ENCODE measurements at places on chromosomes 11 and 22.

- DNase-seq: no peak
These were observed 29.7 kb downstream of the FAM83F start for GRCh38 chr22:40024201-40025061.

GRCh38 chr11:61728940-61729219, 23.6 kb upstream of the MYRF start:
- no peak for DNase-seq

DNA sequence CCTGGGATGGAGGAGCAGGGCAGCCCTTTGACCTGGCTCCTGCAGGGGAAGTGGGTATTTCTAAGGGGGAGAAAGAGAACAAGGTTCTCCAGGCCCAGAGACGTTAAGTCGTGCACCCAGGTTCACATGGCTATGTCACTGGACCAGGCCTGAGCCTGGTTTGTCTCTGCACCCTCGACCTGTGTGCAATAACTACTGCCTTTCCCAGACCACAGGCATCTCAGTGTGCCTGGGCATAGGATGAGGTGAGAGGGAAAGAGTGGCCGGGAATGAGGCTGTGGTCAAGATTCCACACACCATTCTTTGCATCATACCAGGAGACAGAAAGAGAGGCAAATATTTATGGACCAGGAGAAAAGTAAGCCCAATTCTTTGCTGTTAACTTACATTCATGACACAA, 66.8 kb downstream of the PRR5L start:
- DNase-seq: no peak

- DNase-seq: no peak
These were observed 580.0 kb downstream of the SOX6 start for GRCh38 chr11:15776366-15776765.

- DNase-seq: no peak
These were observed 289.9 kb downstream of the GUCY1A2 start for GRCh38 chr11:106728379-106728778.

DNA sequence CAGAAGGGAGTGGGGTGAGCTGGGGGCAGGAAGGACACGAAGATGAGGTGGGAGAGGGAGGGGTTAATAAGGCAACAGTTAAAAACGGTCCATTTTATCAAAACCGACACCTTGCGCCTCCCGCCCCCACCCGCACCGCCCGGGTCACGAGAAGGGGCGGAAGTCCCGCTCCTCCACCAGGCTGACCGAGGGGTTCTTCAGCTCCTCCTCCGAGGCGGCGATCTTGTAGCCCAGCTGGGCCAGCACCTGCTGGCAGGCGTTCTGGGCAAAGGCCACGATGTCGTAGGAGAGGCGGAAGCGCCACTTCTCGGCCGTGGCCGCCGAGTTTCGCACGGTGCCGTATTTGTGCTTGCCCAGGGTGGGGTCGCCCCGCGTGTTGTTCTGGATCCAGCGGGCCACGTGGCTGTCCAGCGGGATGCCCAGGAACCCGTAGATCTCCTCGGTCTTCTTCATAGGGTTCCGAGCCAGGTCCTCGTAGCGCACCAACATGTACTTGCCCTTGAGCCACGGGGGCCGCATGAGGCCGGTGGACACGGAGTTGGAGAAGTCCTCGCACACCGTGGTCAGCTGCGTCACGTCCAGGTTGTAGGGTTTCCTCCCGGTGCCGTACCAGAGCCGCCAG, 15.8 kb downstream of the CHST1 start:
- DNase-seq: no peak

All from NCI-H1417 treated with DMSO at 0.1 percent for 48 hours (cell line).